Mucosa of gallbladder (tissue), 1 donor: ENCODE measurements at places on chromosomes 5 and 9.

DNA sequence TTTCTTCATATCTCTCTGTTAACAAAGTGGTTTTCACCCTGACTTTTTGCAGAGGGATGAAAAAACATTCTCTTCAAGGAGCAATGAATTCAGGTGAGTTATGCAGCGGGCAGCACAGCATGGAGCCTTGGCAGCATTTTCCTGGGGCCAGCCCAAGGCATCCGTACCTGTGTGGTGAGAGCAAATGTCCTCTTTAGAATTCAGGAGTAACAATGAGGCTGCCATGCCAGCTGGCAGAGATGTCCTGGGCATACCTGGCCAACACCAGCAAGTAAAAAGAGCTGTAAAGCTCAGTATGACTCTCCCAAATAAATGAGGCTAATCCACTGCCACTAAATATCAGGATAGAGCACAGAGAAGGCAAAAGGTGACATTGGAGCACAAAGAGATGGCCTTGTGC is 277.6 kb upstream of the TRPC7 start:
- no peak for DNase-seq

DNA sequence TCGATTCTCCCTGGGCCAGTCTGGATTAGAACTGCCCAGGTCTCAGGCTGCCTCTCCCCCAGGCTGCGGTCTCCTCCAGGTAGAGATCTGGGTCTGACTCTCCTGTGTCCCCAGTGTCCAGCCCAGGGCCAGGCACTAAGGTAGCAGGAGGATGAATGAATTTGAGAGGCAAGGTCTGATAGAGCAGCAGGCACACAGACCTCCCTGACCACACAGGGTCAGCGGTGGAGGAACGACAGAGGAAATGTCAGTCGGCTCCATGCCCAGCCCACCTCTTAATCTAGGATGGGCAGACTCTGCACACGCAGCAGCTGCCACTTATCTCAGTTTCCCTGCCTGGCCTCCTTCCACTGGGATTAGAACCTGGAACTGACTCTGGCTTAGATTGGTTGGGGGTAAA is 272.7 kb upstream of the MVB12B start:
- DNase-seq: no peak

DNA sequence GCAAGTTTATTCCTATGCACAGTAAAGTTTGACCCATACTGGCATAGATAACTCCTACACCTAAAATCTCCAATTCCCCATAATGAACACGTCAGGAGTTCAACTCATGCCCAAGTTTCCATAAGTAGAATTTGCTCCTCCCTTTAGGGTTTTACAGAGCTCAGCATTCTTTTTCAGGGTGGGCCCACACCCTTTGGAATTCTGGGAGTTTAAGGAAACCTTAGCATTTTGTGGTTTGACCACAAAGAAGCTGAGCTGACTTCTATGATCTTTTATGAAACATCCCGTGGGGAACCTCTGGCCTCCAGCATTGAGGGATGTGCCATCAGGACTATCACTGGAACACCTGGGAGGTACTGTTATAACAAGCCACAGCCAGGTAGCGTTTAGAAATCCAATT is 220.6 kb upstream of the MAP3K1 start:
- DNase-seq: no peak

DNA sequence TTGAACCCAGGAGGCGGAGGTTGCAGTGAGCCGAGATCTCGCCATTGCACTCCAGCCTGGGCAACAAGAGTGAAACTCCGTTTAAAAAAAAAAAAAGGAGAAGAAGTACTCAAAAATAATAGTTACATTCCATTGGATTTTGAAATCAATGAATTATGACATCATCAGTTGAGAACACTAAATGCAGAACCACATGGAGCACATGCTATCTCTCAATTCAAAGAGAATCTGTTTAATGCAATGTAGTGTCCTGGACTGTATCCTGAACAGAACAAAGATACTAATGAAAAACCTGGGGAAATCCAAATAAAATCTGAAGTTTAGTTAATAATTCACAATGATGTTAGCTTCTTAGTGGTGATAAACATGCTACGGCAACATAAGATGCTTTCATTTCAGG is 20.3 kb downstream of the CDC14B start:
- DNase-seq: no peak

GRCh38 chr5:176628406-176629228 is 1.7 kb downstream of the SNCB start:
- DNase-seq: no peak

DNA sequence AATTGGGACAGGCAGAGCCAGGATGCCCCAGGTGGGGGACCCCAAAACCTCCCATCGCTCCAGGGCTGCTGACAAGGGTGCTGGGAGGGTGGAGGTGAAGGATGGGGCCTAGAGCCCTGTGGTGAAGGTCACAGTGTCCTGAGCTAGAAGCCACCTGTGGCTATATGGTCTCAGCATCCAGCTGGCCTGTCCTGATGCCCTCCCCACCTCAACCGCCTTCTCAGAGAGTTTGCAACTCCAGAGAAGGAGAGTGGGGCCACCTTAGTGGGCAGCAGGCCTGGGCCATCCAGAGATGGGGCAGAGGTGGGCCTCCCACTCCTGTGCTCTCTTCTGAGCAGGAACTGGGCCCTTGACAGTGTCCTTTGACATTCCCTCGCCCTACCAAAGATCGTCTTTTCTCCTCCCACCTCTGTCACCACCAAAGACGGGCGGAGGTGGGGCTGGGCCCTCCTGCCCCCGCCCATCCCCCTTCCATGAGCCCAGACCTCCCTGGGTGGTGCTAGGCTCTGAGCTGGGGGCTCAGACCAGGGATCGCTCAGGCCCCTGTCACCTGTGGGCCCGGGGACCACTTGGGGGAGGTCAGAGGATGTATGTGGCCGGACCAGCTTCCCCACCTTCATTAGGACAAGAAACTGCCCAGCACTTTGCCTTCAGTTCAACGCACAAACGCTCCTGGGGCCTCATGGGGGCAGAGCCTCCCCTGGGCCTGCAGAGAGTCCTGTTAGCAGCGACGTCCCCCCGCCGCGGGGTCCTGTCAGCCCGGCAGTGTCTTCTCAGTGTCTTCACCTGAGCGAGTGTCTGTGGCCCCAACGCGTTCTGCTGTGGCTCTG is 10.0 kb upstream of the DOLPP1 start:
- no peak for DNase-seq

DNA sequence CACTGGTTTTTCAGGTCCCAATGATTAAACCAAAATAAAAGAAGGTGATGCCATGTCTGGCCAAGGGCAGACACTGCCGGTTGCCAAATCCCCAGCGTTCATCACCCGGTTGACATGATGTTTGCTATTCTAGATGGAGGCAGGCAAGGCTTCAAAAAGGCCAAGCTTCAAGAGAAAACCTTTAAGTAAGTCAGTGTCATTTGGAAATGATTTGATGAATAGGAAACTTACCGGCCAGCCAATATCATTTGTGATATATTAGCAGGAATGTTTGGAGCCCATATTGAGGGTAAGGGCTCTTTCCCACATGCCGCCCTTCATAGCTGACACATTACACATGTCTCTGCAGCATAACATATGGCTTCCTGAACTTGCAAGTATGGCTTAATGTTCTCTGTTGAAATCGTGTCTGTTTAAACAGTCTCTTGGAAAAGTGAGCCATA is 89.5 kb upstream of the TTC23L start:
- no peak for DNase-seq

- no peak for DNase-seq
Measured at GRCh38 chr5:31717561-31717960, 78.6 kb downstream of the PDZD2 start.

DNA sequence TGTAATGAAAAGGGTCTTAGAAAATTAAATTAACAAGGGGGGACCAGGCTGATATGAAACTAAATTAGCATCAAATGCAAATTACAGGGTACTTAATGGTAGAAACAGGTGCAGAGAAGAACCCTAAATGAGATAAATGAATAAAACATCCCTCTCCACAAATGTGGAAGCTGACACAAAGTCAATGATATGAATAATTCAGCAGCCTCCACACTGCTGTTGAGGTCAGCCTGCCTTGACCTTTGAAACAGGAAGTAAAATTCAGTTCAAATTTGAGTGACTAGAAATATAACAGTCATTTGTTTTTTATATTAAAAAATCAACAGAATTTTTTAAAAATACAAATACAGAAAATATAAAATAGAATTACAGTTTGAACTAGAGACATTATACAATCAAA is 40.0 kb downstream of the EBF1 start:
- no peak for DNase-seq

- no peak for DNase-seq
Measured at GRCh38 chr5:168409591-168410458, 76.4 kb upstream of the RARS1 start.

DNA sequence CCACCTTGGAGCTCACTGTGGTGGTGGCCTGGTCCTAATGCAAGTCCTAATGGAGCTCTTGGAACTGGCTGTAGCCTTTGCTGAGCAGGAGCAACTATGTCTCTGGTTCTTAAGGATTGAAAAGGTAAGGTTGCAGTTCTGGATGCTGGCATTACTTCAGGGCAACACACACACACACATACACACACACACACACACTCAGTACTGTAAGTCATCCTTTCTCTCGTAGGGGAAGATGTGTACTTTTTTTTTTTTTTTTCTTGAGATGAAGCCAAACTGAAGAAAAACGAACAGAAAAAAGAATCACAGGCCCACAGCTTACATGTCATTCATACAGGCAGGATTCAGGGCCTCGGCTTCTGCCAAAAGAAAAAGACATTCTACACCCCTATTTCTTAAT is 81.1 kb upstream of the RPS23 start:
- DNase-seq: no peak

- DNase-seq: no peak
Measured at GRCh38 chr9:115038178-115038577, 79.8 kb downstream of the TNC start.

DNA sequence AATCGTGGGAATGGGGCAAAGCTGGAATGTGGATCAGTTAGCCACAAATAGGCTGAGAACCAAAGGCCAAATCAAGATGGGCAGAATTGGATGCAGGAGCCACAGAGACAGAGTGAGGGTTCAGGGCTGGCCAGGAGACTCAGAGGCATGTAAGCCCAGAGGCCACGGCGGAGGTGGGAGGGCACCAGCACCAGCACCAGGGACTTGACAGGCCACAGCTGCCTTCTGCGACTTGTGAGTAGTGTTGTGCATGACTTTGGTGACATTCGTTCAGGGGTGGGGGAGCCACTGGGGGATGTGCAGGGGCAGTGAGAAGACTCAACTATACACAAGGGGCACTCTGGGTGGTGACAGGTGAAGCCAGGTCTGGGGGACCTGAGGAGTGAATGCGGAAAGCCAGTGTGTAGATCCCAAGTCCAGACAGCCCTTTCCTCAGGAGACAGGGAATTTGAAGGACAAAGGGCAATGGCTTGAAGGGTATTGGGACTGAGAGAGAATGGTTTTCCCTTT is 53.2 kb downstream of the TMOD1 start:
- no peak for DNase-seq

GRCh38 chr5:150075233-150075632 is 11.1 kb downstream of the CSF1R start:
- peak; percentile 7 for DNase-seq

- DNase-seq: no peak
Measured at GRCh38 chr5:61767231-61768080, 435.4 kb downstream of the ZSWIM6 start.

DNA sequence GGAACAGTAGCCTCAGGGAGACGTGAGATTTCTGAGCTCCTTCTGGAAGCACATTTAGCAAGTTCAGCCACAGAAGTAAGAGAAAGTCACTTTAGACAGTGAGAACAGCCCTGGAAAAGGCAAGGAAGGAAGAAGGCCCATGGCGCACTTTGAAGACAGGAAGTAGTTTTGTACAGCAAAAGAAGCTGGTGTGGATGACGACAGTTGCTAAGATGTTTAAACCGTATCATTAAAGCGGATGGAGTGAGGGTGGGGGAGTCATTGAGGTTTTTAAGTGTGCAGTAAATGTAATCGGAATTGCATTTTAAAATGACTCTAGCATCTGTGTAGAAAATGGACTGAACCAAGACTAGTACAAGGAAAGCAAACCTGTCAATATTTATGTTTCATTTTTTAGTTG is 15.3 kb upstream of the TRPM3 start:
- DNase-seq: no peak

DNA sequence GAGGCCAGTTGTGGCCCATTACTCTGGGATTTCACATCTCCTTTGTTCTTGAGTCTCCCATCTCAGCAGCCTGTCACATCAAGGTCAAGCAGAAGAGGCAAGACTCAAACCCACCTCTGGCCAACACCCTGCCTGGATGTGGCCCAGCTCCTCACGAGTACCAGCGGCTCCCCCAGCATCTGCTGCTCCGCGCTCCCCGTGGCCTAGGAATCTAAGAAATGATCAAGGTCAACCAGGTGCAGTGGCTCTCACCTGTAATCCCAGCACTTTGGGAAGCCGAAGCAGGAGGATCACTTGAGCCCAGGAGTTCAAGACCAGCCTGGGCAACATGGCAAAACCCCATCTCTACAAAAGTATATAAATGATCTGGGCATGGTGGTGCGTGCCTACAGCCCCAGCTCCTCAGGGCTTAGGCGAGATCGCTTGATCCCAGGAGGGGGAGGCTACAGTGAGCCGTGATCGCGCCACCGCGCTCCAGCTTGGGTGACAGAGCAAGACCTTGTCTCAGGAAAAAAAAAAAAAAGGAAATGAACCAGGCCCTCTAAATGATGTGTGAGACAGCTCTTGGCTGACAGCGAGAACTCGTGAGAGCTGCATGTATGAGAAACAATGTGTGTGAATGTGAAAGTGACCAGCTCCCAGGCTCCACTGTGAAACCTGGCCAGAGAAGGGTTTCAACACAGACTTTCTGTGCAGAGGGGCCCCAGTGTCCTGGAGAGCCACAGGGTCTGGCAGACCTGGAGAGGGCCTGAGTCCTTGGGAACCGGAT is 61.6 kb upstream of the ANGPTL2 start:
- DNase-seq: no peak

DNA sequence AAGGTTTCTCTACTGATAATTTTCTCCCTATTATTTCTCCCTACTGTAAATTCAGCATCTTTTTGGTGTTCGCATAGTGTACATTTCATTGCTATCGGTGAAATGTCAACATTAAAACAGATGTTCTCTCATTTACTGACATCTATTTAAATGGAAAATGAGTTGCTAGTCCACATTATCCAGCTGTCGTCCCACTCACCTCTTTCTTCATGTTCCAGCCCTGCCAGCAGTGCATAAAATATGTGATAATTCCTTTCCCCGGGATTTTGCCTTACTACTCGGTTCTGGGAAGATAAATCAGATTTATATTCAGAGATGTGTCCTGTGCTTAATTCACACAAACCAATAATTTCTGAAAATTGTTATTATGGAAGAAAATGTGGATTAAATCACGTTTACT is 155.8 kb downstream of the MYO10 start:
- no peak for DNase-seq

- DNase-seq: no peak
Measured at GRCh38 chr5:181189363-181189961, 15.5 kb downstream of the TRIM7 start.
